ENCODE measurements at places on chromosomes 13 and 19.

- no peak for DNase-seq
Observed at GRCh38 chr13:110773480-110773879, 60.0 kb downstream of the ING1 start.

DNA sequence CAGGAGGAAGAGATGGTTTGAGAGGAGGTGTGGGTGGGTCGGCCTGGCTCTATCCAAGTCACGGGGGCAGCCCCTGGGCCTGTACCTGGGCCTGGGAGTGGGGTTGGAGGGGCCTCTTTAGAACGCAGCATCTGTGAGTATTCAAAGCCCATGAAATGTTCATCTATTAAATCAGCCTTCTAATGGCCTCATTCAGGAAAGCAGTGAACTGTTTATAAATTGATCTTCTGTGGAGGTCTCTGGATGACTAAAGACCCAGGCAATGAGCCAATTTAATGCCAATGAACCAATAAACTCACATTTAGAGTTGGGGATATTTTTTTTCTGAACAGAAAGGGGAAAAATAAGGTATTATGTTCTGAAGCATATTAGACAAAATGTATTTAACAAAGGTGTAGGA lies 19.9 kb upstream of the GGACT start:
- DNase-seq = no peak

DNA sequence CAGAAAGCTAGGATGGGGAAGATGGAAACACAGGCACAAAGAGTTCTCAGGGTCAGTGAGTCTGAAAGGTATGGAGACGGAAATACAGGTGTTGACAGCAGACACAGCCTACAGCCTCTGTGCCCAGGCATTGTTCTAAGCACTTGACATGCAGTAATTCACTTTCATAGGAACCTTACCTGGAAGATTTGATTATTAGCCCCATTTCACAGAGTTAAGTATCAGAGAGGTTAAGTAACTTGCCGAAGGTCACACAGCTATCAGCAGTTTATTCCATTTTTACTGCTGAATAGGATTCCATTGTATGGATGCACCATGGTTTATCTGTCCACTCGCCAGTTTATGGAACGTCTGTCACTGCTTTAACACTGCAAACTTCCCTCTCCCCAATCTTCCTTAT lies 13.2 kb downstream of the KLK4 start:
- DNase-seq = no peak

- DNase-seq = no peak
Observed at GRCh38 chr19:29259867-29260281, 46.9 kb upstream of the UQCRFS1 start.

- DNase-seq = no peak
Observed at GRCh38 chr13:41969072-41969471, 8.2 kb upstream of the VWA8 start.

DNA sequence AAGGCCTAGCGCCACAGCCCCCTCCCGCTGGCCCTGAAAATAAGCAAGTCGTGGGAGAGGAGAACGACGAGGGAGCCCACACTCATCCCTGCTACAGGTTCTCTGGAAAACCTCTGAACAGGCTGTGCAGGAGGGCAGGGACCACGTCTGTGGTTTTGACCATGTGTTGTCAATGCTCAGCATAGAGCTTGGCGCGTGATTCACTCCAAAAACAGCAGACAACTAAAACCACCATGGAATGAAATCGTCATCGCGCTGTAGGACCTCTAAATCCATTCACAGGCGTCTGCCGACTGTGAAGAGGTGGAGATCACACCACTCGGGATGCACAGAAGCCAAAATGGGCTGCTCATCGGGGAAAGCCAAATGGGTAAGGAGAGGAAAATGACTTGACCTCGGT lies 121.3 kb downstream of the COL4A1 start:
- no peak for DNase-seq

DNA sequence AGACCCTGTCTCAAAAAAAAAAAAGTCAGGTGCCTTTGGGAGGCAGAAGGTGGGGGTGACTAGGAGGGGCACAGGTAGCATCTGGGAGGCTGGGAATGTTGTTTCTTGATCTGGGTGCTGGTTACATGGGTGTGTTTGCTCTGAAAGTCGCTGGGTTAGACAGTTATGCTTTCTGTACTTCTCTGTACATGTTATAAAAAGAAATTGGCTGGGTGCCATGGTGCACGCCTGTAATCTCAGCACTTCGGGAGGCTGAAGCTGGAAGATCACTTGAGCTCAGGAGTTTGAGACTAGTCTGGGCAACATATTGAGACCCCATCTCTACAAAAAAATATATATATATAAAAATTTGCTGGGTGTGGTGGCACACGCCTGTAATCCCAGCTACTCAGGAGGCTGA lies 15.1 kb downstream of the NOSIP start:
- DNase-seq = no peak

DNA sequence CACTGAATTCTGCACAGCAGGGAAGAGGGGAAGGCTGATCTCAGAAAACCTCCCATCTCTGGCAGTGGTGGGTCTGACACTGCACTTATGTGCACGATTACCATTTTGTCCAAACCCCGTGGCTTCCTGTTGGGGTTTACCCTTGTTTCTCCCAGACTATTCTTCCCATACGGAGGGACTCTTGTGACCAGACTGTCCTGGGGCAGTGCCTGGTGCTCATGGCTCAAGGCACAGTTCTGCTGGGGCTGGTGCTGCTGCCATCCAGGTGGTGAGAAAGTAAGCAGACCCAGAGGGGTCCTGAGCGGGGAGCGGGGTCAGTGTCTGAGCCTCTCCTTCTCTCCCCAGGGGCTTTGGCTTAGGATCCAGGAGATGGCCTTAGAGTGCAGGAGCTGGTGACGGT lies 5.1 kb upstream of the SIGLEC9 start:
- DNase-seq = no peak

GRCh38 chr13:100721885-100722512 lies 47.4 kb upstream of the TMTC4 start:
- DNase-seq = peak; percentile 63

GRCh38 chr13:76874479-76874878 lies 11.7 kb downstream of the KCTD12 start:
- DNase-seq = no peak

DNA sequence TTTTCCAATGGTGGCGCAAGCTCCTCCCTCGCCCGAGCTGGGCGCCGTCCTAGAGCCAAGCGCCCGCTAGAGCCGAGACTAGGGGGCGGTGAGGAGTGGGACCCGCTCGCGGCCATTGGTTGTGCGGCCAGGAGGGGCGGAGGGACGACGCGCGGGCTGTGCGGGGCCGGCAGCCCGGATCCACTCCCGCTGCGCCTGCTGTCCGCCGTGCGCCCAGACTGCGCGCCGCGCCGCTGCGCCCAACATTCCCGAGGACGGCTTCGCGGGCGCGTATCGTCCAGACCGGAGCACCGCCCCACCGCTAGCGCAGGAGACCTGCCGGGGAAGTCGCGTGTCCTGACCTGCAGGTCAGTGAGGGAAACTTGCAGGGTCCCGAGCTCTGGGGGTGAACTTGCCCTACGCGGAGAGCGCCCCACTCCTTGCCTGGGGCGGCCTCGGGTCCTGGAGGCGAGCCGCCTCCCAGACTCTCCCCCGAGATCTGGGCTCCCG lies at the start of gene SERTM1:
SERTM1 (plus strand) TSS at position 183 of the 489 bp plus-strand sequence. CDS start 21,059 bp downstream, outside the sequence.
- no peak for DNase-seq

GRCh38 chr13:102289606-102290005 lies 112.2 kb downstream of the FGF14 start:
- no peak for DNase-seq

DNA sequence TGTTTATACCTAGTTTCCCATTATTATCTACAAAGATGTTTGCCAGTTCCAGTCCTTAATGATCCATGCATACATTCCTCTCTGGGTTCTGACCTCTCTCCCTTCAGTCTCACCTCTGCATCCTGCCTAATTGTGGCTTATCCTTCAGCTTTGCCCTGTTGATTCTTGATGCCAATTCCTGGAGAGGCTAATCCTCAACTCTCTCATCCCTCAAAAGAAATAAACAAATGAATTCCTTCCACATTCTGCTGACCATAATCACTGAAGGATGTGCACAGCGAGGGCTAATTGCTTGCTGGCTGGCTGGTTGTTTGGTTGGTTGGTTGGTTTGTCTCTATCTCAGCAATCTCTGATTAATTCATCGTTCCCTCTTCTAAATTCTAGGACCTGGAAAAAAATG lies 113.8 kb downstream of the IRS2 start:
- no peak for DNase-seq

DNA sequence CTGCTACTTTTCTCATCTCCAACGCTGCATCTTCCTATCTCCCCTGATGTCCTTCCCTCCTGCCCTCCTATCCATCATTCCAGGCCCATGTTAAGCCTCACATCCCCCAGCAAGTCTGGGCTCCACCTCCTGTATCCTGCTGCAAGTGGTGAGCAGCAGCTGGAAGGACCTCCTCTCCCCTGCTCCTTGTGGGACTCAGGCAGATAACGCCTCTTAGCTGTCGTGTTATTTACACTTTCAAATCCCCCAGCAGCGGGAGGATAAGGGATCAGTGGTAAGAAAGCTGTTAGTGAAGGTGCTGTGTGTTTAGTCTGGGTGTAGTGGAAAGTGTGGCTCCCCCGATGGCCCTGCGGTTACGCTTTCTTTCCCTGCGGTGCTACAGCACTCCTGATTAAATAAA lies 211.9 kb downstream of the ZNF536 start:
- DNase-seq = no peak

DNA sequence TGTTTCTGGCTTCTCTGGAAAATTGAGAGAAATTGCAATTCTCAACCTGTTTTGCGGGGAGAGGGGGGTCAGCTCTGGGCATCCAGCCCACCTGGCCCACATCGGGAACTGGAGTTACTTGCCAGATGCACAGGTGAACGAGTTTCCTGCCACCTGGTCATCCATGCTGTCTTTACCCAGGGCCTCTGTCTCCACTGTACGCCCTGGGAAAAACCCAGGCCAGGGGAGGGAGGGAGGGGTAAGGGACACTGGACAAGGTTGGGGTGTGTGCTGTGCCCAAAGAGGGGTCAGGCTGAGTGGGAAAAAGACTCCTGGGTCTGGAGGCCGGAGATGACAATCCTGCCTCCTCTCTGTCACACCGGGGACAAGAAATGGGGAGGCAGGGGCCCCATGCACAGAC lies 307.6 kb downstream of the ZNF536 start:
- no peak for DNase-seq

- DNase-seq = no peak
Observed at GRCh38 chr19:8214802-8215201, 5.6 kb downstream of the CERS4 start.

GRCh38 chr19:39506944-39507714 lies 7.8 kb upstream of the SELENOV start:
- peak; percentile 64 for DNase-seq

DNA sequence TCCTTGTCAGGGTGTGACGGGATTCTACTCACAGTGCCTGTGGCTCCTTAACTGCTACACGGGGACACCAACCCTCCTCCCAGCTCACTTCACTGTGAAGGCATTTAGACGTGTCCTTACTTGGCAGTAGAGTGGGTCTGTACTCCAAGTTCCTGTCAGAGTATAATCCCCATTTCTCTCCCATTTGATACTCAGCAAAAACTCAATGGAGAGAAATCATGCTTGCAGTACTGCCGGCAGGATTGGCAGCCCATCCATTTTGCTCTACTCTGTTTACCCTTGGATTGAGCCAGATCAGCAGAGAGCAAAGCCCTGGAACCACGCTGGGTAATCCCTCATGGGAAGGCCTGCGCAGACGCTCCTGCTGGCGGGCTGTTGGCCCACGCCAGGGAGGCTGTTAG lies 28.9 kb downstream of the ARL11 start:
- DNase-seq = no peak

- DNase-seq = no peak
Observed at GRCh38 chr13:96417939-96418685, 328.2 kb downstream of the HS6ST3 start.

DNA sequence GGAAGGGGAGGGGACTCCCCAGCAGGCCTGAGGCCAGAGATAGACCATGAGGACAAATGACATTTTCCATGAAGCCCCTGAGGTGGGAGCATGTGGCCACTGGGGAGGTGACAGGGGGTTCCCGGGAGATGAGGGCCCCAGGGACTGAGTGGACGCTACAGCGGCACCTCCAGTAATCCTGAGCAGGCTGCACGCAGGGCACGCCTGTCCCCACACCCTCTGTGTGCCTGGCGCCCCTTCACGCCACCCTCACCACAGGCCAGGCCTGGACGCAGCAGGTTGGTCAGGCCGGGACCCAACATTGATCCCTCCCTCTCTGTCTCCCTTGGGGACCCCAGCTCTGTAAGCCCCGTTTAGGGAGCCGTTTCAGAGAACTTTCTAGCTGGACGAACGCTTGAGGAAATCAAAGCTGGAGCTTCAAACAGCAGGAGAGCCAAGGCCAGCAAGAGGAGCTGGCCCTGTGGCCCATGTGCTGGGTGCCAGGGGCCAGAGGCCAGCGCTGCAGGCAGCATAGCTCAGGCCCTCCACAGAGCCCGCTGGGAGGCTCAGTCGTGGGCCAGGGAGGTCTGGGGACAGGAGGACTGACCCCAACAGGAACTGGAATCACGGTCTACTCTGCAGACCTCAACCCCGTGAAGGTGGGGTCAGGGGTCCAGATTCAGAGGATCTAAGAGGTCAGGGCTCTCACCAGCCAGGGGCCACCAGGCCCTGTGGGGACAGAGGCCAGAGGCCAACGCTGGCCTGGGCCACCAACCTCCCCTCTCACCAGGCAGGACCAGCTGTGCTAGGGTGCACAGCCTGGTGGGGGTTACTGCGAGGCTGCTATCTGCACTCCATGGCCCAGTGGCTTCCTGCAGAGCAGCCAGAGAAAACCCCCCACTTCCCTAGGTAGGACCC lies 14.6 kb downstream of the LSM4 start:
- DNase-seq = no peak

- no peak for DNase-seq
Observed at GRCh38 chr19:27884376-27884775, 1328.6 kb downstream of the UQCRFS1 start.

DNA sequence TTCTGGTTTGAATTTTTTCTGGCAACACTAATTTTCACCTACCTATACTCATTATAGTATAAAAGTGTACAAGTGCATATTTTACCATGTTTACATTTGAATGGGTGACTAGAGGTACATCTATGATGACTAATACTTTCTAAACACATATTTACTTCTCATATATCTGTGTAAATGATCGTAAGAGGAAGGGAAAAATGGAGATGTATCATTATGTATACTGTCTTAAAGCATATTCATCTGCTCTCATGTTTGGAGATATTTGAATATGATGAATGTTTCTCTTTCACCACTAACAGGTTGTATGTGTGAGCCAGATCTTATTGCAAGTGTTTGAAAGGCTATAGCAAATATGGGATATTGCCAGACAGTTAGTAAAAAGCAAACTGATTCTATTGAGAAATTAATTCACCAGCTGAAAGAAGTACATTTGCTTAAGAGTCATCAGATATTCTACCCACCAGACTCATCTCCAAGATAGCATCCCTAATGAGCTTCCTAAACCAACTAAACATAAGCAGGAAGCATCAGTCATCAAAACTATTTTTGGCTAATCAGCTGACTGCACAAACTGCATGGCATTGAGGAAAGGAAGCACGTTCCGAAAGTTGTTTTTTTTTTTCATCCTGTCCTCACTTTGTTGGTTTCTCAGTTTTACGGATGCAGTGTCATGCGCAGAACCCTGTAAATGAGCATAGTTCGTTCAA lies 738.2 kb downstream of the GPC5 start:
- DNase-seq = no peak
